ENCODE measurements at places on chromosomes 3 and 15.

- DNase-seq = no peak
These were observed 141.4 kb downstream of the VPS8 start for GRCh38 chr3:184953401-184953800.

- DNase-seq = no peak
These were observed 293.3 kb upstream of the TPM1 start for GRCh38 chr15:62749036-62749815.

DNA sequence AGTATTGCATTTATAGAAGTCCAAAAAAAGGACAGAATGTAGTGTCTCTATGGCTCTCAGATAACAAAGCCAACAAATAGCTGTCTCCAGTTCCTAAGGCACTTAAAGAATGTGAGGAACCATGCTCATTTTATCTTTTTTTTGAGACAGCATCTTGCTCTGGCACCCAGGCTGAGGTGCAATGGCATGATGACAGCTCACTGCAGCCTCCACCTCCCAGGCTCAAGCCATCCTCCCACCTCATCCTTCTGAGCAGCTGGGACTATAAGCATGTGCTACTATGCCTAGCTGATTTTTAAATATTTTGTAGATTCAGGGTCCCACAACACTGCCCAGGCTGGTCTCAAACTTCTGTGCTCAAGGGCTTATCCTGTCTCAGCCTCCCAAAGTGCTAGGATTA is 16.1 kb downstream of the ISY1 start:
- no peak for DNase-seq

DNA sequence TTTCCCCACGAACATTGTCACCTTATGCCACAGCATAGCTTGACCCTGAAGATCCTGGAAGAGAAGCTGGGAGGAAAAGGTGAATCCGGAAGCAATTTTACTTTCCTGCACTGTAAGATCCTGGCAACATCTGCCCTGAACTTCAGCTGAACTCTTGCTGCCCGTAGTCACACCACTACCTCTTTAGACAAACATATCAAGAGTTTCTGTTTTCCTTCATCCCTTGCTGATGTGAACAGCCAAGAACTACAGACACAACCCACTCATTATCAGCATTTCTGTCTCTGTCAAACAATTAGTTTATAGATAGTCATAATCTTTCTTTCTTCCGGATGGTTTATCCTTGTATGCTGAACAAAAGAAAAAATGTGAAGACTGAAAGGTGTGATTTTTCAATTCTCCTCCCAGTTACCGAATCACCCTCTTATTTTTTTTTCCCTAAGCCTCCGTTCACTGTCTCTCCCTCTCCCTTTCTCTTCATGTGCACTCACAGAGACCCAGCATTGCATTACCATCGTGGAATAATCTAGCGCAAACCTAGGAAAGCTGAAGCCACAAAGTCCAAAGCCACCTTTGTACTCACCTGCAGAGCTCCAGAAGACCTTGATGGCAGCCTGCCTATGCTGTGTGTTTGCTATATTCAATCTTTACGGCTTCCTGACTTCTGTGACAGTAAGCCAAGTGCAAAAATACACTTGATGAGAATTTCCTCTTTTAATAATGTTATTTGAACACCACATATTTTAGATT is 229.2 kb downstream of the CDIN1 start:
- no peak for DNase-seq

GRCh38 chr3:13501958-13502790 is 22.1 kb downstream of the HDAC11 start:
- no peak for DNase-seq
